ENCODE measurements at places on chromosomes 11 and 22. TPM values are rescaled to one million over a fixed set of nuclear protein-coding genes. Genes with fewer than 3 reads are reported as not detected.

OR2AG2 gene
- not detected for polyA plus RNA-seq

HMGXB4 gene
- polyA plus RNA-seq: 10.7 TPM

FGF4 gene
- not detected for polyA plus RNA-seq

CASP1 gene
- polyA plus RNA-seq: 4.3 TPM

APOL6 gene
- polyA plus RNA-seq: 35.1 TPM

UBASH3B gene
- polyA plus RNA-seq: 2.4 TPM

RPS6KA4 gene
- polyA plus RNA-seq: 25.3 TPM

EHF gene
- 14.9 TPM for polyA plus RNA-seq

PRAME gene
- polyA plus RNA-seq: not detected

SLC22A6 gene
- not detected for polyA plus RNA-seq

MYBPC3 gene
- 3.1 TPM for polyA plus RNA-seq

SDF2L1 gene
- polyA plus RNA-seq: 43.6 TPM

CDC42BPG gene
- polyA plus RNA-seq: 0.90 TPM

SLC22A8 gene
- polyA plus RNA-seq: not detected

B4GALNT4 gene
- 1.6 TPM for polyA plus RNA-seq

RCOR2 gene
- polyA plus RNA-seq: 0.56 TPM

BTG4 gene
- not detected for polyA plus RNA-seq

SPDYC gene
- polyA plus RNA-seq: not detected

C11orf87 gene
- polyA plus RNA-seq: 0.01 TPM

Data from adipose tissue (tissue), 3 donors.